ENCODE measurements at places on chromosomes 3 and 15. TPM values are rescaled to one million over a fixed set of nuclear protein-coding genes. Genes with fewer than 3 reads are reported as not detected.

COX5A gene
- 298 TPM for polyA plus RNA-seq

MAGI1 gene
- 14.7 TPM for polyA plus RNA-seq

DUOX1 gene
- polyA plus RNA-seq = 16.3 TPM

SLC24A5 gene
- polyA plus RNA-seq = not detected

ENTPD3 gene
- polyA plus RNA-seq = 3.8 TPM

CSPG5 gene
- polyA plus RNA-seq = 0.19 TPM

SLCO2A1 gene
- 3.2 TPM for polyA plus RNA-seq

GOLGA8G gene
- 0.03 TPM for polyA plus RNA-seq

ALG3 gene
- 20.9 TPM for polyA plus RNA-seq

EFHB gene
- 1.7 TPM for polyA plus RNA-seq

CPN2 gene
- polyA plus RNA-seq = not detected

SERPINI1 gene
- 6.2 TPM for polyA plus RNA-seq

IL5RA gene
- 0.46 TPM for polyA plus RNA-seq

COMMD2 gene
- 11.3 TPM for polyA plus RNA-seq

PLSCR5 gene
- not detected for polyA plus RNA-seq

SATB1 gene
- polyA plus RNA-seq = 10.0 TPM

COLQ gene
- polyA plus RNA-seq = 1.9 TPM

SHC4 gene
- polyA plus RNA-seq = 0.46 TPM

GXYLT2 gene
- polyA plus RNA-seq = 1.2 TPM

PIGBOS1 gene
- 21.2 TPM for polyA plus RNA-seq

AADAC gene
- polyA plus RNA-seq = 0.35 TPM

VILL gene
- 43.7 TPM for polyA plus RNA-seq

BSN gene
- 0.03 TPM for polyA plus RNA-seq

SLCO3A1 gene
- polyA plus RNA-seq = 2.4 TPM

CLDN18 gene
- 128 TPM for polyA plus RNA-seq

SPATA12 gene
- 0.05 TPM for polyA plus RNA-seq

ZKSCAN7 gene
- polyA plus RNA-seq = 0.81 TPM
